RPMI8226 (cell line): ENCODE measurements at places on chromosomes 7 and 10.

DNA sequence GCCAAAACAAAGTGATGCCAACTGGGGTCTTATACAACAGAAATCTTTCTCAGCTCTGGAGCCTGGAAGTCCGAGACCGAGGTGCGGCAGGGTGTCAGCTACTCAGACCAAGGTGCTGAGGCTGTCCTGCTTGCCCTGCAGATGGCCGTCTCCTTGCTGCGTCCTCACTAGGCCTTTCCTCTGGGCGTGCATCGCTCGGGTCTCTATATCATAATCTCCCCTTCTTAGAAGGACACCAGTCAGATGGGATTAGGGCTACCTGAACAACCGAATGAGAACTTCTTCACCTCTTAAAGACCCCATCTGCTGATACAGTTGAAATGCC is 244.7 kb downstream of the EBF3 start:
- no peak for DNase-seq

DNA sequence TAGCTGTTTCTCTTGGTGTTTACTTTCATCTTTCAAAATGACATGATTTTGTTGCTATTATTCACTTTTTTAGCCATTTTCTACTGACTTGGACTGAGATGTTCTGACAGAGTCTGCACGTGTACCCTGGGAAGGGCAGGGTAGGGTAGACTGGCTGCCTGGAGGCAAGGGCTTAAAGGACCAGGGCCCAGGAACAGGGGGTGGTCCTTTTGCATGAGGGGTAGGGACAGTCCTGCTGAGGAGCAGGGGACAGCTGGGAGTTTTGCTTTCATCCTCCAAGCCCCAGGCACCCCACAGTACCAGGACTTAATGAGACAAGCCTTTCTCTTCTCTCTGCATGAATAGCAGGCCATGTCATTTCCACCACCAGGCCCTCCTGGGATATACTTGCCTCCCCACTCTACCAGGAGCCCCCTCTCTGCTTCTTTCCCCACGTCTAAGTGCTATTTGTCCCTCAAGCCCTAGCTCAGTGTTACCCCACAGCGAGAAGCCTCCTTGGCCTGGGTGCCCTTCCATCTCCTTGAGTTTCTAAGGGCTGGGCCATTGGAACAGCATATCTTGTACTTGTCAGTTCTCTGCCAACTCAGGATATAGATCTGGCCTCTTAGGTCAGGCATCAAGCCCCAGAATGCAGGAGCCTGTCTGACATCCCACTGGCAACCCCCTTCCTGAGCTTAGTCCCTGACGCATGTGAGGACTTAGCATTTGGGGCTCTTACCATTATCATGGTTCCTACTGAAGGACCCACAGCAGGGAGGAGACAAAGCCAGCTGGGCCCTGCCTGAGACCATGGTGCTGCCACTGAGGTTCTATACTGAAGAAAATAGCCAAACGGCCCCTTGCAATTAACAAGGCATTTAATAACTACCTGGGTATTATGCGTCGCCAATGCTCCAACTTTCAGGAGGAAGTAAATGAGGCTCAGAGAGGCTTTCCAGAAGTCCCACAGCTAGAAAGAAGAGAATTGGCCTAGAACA is 78.4 kb upstream of the UNC5B start:
- DNase-seq, result no peak

- no peak for DNase-seq
Measured at GRCh38 chr10:64196638-64197315, 675.6 kb downstream of the REEP3 start.

- no peak for DNase-seq
Measured at GRCh38 chr7:97846945-97847344, 25.3 kb downstream of the ASNS start.
